GM23248 (cell line): ENCODE measurements at places on chromosomes 4 and X. TPM values are rescaled to one million over a fixed set of nuclear protein-coding genes. Genes with fewer than 3 reads are reported as not detected.

Gene INPP4B
- 27.5 and 39.2 TPM in 2 replicates for total RNA-seq

Gene VCX3B
- not detected in 2 replicates for total RNA-seq

Gene XG
- total RNA-seq: 16.3 and 21.4 TPM in 2 replicates

Gene NLGN3
- total RNA-seq: 0.11 and 0.63 TPM in 2 replicates

Gene SH3RF1
- total RNA-seq: 24.9 and 28.3 TPM in 2 replicates
